ENCODE measurements at places on chromosomes 6 and 20.

GRCh38 chr6:178119-178518, 114.2 kb upstream of the DUSP22 start:
- DNase-seq, result no peak

DNA sequence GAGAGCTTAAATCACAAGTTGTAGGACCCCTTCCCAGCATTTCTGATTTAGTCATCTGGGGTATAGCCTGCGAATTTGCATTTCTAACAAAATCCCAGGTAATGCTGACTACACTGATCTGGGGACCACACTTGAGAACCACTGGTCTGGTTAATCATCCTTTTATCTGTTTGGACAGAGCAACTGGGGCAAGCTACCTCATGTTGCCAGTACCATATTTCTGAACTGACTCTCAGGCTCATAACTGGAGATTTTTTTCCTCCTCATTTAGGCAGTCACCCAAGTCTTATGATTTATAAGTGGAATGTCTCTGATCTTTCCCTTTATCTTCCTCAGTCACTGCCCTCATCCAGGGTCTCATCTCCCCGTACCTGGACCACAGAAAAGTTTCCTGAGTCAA, 12.0 kb upstream of the GTF3C6 start:
- no peak for DNase-seq

DNA sequence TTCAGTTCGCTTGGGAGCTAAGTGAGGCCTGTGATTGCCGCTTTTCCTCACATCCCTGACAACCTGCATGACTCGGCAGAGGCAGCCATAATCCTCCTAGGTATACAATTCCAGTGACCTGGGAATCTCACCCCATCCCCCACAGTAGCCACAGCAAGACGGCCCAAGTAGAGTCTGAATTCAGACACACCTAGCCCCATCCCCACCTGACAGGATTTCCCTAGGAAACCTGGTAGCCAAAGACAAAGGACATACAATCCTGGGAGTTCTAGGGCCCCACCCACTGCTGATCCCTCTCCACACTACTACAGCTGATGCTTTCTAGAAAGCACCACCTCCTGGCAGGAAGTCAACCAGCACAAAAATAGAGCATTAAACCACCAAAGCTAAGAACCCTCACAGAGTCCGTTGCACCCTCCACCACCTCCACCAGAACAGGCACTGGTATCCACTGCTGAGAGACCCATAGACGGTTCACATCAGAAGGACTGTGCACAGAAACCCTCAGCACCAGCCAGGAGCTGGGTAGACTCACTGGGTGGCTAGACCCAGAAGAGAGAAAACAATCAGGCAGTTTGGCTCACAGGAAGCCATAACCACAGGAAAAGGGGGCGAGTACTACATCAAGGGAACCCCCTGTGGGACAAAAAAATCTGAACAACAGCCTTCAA, 17.9 kb upstream of the RUNX2 start:
- DNase-seq, result no peak

DNA sequence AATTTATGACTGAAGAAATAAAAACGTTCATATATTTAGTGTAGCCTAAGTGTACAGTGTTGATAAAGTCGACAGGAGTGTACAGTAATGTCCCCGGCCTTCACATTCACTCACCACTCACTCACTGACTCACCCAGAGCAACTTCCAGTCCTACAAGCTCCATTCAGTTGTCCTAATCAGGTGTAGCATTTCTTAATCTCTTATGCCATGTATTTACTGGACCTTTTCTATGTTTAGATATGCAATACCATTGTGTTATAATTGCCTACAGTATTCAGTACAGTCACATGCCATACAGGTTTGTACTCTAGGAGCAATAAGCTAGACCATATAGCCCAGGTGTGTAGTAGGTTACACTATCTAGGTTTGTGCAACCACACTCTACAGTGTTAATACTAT, 610.2 kb upstream of the NOX3 start:
- no peak for DNase-seq
